Progenitor cell of endocrine pancreas (in vitro differentiated cells): ENCODE measurements at places on chromosomes 1 and 21.

DNA sequence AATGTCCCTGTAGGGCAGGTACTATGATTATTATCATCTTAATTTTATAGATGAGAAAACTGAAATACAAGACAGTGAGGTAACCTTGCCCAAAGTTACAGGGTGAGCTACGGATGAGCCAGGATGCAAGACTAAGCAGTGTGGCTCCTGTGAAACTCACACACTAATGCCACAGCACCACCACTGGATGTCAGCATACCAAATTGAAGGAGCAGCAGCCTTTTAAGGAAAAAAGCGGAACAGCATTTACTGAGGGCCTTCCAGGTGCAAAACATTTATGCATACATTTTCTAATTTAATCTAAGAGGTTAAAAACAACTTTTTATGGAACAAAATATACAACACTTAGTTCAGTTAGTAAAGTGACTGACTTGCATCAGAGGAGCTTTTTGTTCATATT lies 41.7 kb downstream of the SEC16B start:
- no peak overlapping the region for H3K4me3 ChIP-seq
- no peak for DNase-seq
- H3K36me3 ChIP-seq: no peaks in the 10 kb centered on the region
- no peaks in the 10 kb centered on the region for H3K4me1 ChIP-seq

GRCh38 chr1:101379950-101380349 lies 143.1 kb downstream of the S1PR1 start:
- H3K4me3 ChIP-seq: no peak overlapping the region
- peaks cover 5% of the 10 kb centered on the region for H3K4me1 ChIP-seq
- DNase-seq: no peak
- H3K27ac ChIP-seq: no peak overlapping the region

DNA sequence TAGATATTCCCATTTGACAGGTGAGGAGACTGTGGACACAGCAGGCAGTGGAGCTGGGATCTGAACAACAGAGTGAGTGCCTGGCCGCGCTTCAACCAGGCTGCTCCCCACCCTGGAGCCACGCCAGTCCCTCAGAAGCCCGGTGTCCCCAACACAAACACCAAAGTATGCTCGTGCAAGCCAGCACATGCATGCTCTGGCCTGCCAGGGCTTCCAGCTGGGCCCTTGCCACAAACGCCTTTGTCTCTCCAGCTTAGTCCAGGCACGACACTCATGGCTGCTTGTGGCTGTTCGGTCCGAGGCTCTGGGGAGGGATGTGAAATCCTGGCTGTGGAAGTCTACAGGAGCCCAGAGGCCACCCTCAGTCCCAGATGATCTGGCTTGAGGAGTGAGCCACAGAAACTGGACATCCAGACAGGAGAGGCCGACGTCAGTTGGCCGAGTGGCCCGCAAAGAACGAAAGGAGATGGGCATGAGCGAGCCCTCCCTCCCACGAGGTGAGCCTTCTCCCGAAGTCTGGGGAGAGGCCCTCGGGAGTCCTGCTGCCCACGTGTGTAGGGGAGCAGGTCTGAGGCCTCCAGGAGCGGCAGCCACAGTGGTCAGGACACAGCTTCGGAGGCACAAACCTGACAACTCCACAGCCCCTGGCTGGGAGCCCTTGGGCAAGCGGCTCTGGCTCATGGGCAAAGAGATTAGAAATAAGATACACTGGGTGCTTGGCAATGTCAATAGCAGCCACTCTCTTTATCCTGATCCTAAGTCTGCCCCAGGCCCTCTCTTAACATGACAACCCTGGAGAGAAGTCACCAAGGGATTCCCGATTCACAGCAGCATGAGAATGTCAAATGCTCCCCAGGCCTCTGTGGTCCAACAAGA lies 117.1 kb upstream of the IFFO2 start:
- peaks cover 7% of the 10 kb centered on the region for H3K4me1 ChIP-seq
- H3K4me3 ChIP-seq: no peak overlapping the region
- no peaks in the 10 kb centered on the region for H3K27me3 ChIP-seq
- DNase-seq: no peak

DNA sequence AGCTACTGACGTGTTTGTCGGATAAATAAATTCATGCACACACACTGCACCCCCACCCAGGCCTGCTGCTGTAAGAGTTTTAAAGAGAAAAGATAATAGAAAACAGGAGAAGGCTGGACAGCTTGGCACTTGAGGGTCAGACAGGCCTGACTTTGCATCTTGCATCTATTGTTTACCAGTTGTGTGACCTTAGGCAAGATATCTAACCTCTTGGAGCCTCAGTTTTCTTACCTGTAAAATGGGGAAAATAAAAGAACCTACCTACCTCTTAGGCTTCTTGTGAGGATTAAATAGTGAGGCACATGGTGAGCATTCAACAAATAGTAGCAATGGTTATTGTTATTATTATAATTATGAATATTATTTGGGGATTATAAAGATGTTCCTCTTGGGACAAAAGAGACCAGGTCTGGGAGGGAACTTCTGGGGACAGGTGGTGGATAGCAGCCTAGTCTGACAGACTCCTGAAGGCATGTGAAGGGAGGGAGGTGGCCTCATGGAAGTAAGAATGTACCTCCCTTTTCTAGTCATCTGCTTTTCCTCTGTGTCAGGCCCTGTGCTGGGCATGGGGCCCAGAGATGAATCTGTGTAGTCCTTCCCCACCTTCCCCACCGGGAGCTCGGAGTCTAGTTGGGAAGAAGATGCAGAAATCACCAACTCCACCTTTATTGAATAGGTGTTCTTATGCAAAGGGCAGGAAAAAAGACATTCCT lies 18.3 kb upstream of the EPB41 start:
- H3K4me3 ChIP-seq: no peak overlapping the region
- H3K27ac ChIP-seq: no peak overlapping the region
- no peaks in the 10 kb centered on the region for H3K36me3 ChIP-seq
- no peaks in the 10 kb centered on the region for H3K4me1 ChIP-seq

DNA sequence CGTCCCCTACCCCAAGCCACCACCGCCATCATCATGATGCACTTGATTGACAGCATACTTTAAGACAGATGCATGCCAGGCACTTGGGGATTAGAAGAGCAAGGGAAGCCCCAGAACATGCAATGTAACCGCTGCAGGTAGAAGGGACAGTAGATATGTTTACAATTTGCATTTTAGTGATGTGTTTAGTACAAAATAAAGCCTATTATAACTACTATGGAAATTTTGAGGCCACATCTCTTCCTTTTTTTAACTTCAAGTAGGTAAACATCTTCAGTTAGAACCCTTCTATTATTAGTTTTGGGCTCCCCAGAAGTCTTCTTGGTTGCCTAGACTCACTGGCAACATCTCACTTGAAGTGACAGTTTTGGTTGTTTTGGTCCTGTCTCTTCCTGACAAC lies 25.3 kb downstream of the CR1L start:
- H3K27me3 ChIP-seq: peaks cover 49% of the 10 kb centered on the region
- no peak overlapping the region for H3K27ac ChIP-seq

DNA sequence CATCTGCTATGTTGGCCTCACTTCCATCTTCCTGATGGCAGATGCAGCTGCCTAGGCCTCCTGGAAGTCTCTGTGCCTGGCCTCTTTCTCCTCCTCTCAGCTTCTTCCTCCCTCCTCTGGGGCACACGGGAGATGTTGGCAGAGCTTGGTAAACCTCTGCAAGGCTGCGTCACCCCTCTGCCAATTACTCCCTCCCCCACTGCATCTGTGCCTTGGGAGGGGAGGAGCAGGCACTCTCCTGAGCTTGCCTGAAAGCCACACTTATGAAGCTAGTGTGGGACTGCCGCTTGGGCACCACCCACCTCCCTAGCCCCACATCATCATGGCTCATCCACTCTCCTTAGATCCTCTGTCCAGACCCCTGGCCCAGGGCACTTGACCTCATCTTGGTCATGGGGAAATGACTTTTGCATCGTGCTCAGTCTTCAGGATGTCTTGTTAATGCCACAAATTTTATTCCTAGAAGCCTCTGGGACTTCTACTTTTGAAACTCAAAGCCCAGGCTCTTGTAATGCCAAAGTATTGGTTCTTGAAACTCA lies 7.3 kb upstream of the TMEM51 start:
- no peaks in the 10 kb centered on the region for H3K4me1 ChIP-seq
- H3K36me3 ChIP-seq: no peaks in the 10 kb centered on the region
- H3K4me3 ChIP-seq: no peak overlapping the region
- DNase-seq: no peak

GRCh38 chr1:182610606-182611194 lies 6.5 kb upstream of the RGS16 start:
- peaks cover 81% of the 10 kb centered on the region for H3K27me3 ChIP-seq
- H3K4me3 ChIP-seq: no peak overlapping the region
- peaks cover 6% of the 10 kb centered on the region for H3K4me1 ChIP-seq
- H3K27ac ChIP-seq: no peak overlapping the region

DNA sequence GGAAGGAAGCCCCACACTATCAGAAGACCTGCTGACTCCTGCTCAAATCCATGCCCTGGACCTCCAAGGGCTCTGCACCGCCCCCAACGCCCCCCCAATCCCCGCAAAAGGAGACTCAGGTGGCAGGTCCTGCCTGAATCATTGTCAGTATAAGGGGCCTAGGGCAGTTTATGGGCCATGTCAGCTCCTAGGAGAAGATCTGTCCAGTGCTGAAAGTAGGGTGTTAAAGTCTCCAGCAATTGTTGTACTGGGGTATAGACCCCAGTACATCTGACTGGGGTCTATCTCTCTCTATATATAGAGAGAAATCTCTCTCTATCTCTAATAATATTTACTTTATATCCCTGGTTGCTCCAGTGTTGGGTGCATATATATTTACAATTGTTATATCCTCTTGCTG lies 12.1 kb upstream of the OLIG2 start:
- H3K4me1 ChIP-seq: no peaks in the 10 kb centered on the region
- H3K27me3 ChIP-seq: peaks cover 53% of the 10 kb centered on the region
- DNase-seq: no peak
- no peak overlapping the region for H3K4me3 ChIP-seq
- H3K27ac ChIP-seq: no peak overlapping the region

DNA sequence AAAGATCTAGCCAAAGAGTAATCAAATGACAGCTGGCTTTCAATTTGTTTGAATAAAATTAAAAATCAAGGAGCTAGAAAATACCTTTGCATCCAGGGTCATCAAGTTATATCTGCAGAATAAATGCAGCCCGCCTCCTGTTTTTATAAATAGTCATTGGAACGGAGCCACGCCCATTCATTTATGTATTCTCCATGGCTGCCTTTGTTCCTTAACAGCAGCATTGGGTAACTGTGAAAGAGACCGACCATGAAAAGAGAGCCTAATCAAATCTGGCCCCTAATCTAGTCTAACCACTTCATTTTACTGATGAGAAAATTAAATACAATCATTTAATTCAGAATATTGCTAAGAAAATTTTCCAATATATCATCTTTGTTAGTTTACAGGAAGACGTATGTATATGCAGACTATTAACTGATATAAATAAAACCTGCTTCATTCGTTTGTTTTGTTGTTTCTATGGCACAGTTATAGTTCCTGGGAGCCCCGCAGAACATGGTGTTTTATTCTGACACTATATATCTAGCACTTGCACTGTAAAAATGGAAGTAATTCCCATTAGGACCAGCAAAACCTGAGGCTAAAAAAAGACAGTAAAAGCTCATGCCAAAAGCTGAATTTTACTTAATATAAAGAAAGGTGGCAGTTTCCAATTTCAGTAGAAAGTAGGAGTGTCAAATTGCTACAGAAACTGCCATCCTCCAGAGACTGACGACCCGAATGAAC lies 111.8 kb upstream of the PALMD start:
- no peak for DNase-seq
- H3K27me3 ChIP-seq: no peaks in the 10 kb centered on the region
- peak overlapping the region; percentile 72 for H3K27ac ChIP-seq

DNA sequence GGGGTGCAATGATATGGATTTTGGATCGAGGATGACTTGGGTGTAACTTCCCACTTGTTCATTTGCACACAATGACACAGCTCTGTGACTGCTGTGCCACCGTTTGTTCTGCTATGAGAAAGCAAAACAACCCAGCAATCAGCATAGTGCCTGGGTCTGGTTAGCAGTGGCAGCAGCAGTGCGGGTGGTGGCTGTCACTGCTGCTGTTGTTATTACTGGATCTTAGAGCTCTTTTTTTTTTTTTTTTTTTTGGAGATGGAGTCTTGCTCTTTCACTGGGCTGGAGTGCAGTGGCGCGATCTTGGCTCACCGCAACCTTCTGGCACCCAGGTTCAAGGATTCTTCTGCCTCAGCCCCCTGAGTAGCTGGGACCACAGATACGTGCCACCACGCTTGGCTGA lies 56.9 kb downstream of the TBCE start:
- peaks cover 4% of the 10 kb centered on the region for H3K36me3 ChIP-seq
- no peak overlapping the region for H3K27ac ChIP-seq
- DNase-seq: no peak
- H3K4me3 ChIP-seq: no peak overlapping the region
- peaks cover 5% of the 10 kb centered on the region for H3K4me1 ChIP-seq

DNA sequence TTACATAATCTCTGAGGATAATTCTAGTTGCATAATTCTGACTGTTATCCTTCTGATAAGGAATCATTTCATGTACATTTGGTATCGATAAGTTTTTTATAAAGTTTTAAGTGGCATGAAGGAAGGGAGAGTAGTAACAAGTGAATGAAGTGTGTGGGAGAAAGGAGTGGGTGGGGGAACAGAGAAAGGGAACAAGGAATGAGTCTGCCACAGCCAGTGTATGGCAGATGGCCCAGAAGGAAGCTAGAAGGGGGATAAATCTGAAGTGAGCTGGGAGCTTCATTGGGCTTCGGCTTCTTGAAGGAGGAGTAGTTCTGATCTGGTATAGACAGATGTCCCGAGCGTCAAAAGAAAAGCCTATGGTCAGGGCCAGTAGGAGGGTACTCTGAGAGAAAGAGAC lies 18.6 kb downstream of the ZBTB40 start:
- no peaks in the 10 kb centered on the region for H3K27me3 ChIP-seq
- H3K4me3 ChIP-seq: no peak overlapping the region
- no peak overlapping the region for H3K27ac ChIP-seq
- H3K4me1 ChIP-seq: peaks cover 5% of the 10 kb centered on the region
